ENCODE measurements at places on chromosomes 11 and 22.

DNA sequence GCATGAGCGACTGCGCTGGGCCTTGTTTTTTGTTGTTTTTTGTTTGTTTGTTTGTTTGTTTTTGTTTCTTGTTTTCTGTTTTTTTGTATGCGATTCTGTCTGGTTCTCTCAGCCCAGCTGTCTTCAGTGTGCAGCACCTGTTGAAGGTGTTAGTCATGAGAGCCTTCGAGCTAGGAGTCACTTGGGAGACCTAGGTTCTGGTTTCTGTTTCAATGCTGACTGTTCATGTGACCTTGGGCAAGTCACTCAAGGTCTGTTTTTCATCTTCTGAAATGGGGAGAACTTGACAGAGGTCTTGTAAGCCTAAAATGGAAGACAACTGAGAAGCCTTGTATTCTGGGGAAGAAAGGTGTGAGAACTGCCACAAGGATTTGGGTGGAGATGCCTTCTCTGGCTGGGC is 1.8 kb downstream of the DCPS start:
- no peak for DNase-seq

DNA sequence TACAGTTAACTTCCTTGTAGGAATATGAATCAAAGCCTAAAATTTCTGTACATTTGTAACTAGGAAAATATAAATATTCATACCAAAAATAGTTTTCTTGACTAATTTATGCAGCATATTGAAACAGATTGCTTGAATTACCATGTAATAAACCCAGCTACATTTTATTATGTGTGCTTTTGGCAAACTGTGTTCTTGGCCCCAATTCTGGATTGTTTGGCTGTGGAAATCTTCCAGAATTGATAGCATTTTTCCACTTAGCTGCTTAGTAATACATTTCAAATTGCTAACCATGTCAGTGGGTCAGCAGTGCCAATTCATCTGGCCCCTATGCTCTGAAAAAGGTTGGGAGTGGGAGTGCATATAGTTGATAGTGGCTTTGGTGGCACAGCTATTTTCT is 32.3 kb downstream of the PDHX start:
- DNase-seq, result no peak

DNA sequence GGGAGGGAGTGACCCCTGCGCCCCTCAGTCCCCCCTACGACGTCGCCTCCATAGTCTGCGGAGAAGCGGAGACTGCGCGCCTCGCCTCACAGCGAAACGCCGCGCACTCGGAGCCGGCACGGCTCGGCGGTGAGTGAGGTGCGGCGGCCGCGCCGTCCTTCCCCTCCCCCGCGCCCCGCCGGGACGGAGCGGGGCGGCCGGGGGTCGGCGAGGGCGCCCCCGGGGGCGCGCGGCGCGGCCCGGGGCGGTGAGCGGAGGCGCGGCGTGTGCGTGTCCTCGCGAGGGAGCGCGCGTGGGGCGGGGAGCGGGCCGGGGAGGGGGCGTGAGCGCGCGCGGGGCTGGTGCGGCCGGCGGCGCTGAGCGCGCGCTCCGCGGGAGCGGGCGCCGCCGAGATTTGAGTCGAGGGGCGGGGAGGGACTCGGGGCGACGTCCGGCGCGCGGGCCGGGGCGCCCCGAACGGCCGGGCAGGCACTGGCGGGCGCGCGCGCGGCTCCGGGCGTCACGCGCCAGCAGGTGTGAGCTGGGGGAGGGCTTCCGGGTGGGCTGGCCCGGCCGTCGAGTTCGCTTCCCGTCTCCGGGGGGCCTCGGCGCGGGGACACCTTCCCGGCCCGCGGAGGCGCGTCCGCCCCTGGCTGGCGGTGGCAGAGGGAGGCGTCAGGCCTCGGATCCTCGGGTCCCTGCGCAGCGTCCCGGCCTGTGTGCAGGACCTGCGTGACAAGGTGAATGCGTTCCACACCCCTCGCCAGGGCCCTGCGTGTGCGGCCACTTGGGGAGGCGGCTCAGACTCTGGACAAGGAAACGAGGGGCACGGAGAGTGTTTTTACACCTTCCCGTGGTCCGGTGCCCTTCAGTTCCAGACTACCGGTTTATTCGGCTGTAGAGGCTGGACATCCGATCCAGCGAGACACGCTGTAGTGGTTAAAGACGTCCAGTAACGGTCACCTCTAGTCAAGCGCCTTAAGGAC is 50.4 kb downstream of the FAM83F start:
- DNase-seq, result peak; percentile 49

DNA sequence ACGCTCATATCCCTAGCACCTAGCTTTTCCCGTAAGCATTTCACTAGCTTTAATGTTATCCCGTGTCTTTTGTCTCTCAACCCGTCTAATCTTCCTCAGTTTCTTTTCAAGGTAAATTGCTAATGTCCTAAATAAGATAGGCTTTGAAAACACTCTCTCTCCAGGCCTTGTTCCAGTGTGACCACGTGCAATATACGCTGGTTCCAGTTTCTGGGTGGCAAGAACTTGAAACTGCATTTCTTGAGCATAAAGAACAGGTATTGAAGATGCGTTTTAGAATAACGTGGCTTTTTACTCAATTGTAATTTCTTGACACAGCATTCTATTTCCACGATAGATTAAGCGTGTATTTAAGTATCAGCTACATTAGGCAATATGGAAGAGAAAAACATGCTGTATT is 1.1 kb downstream of the CDC45 start:
- no peak for DNase-seq

DNA sequence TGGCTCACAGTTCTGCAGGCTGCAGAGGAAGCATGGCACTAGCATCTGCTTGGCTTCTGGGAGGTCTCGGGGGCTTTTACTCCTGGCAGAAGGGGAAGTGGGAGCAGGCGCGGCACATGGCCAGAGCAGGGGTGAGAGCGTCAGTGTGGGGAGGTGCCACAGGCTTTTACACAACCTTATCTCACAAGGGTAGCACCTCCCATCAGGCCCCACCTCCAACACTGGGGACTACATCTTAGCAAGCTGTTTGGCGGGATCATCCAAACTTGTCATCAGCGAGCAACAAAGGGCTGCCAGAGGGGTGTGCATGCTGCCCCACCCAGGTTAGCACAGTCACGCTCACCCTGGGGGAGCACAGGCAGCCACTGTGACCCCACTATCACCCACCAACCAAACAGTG is 18.9 kb upstream of the YPEL1 start:
- no peak for DNase-seq

- no peak for DNase-seq
Measured at GRCh38 chr11:3021125-3021524, 29.0 kb upstream of the NAP1L4 start.
